Adrenal gland (tissue), 19 donors: ENCODE measurements at places on chromosomes 1 and 21. TPM values are rescaled to one million over a fixed set of nuclear protein-coding genes. Genes with fewer than 3 reads are reported as not detected.

IRF6 gene
- total RNA-seq, result 35.9 TPM

S100A7A gene
- not detected for total RNA-seq

LRRIQ3 gene
- total RNA-seq, result 6.2 TPM

IL19 gene
- not detected for total RNA-seq

LCE3D gene
- not detected for total RNA-seq

PBX1 gene
- total RNA-seq, result 144 TPM

ADARB1 gene
- 18.8 TPM for total RNA-seq

S100A8 gene
- total RNA-seq, result 17.1 TPM

RGS13 gene
- total RNA-seq, result not detected

DNA sequence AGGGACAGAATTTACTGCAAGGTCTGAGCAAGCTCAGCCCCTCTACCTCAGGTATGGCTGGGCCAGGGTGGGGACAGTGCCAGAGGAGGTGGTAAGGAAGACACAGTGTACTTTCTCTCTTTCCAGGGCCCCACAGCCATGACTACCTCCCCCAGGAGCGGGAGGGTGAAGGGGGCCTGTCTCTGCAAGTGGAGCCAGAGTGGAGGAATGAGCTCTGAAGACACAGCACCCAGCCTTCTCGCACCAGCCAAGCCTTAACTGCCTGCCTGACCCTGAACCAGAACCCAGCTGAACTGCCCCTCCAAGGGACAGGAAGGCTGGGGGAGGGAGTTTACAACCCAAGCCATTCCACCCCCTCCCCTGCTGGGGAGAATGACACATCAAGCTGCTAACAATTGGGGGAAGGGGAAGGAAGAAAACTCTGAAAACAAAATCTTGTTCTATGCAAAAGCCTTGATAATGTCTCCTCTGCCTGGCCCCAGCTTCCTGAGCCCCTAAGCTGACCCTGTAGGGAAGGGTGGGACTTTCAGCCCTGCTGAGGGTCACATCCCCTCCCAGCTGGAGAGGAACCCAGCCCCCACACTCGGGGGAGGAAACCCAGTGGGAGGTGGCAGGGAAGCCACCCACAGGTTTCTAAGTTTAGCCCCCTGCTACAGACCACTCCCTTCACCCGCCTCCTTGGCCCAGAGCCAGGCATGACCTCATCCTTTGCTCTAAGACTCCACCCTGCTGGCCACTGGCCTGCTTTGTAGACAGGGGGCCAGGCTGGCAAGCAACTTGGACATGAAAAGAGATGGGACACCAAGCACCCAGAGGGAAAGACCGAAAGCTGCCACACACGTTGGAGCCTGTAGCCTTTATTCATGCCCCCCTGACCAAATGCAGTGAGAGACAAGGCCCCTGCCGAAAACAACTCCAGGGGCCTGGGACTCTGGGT is 6.4 kb downstream of the RHOC start:
- no peaks in the 10 kb centered on the region for H3K27me3 ChIP-seq
- H3K36me3 ChIP-seq, result no peaks in the 10 kb centered on the region
- peak; percentile 97 for DNase-seq
- H3K4me1 ChIP-seq, result peaks cover 42% of the 10 kb centered on the region
- H3K4me3 ChIP-seq, result no peak overlapping the region

DNA sequence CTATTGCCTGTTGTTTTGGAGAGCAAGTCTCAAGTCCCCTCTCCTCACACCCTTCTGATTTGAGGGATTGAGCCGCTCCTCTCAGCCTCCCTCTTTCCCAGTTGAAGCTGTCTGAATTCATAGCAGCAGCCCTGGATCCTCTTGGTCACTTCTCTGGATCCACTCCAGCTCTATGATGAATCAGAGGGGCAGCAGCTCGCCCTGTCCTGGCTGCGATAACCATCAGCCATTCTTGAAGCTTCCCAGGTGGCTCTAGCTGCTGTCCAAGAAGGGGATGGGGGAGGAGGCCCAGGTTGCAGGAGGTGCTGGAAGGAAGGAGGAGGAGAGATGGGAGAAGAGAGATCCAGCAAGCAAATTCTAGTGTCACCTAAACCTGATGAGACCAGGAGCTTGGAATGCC is 31.3 kb downstream of the WNT4 start:
- H3K4me3 ChIP-seq, result no peak overlapping the region
- no peaks in the 10 kb centered on the region for H3K36me3 ChIP-seq
- H3K27me3 ChIP-seq, result no peaks in the 10 kb centered on the region
- no peak overlapping the region for H3K27ac ChIP-seq
- H3K4me1 ChIP-seq, result peaks cover 14% of the 10 kb centered on the region

GRCh38 chr21:41731081-41731480 is 35.8 kb downstream of the RIPK4 start:
- no peak overlapping the region for H3K27ac ChIP-seq
- H3K4me1 ChIP-seq, result no peaks in the 10 kb centered on the region
- H3K4me3 ChIP-seq, result no peak overlapping the region
- H3K27me3 ChIP-seq, result peaks cover 18% of the 10 kb centered on the region
- no peak for DNase-seq

GRCh38 chr1:228146417-228147150 is 3.1 kb upstream of the GJC2 start:
- no peaks in the 10 kb centered on the region for H3K36me3 ChIP-seq
- DNase-seq, result no peak
- H3K4me1 ChIP-seq, result peaks cover 8% of the 10 kb centered on the region

DNA sequence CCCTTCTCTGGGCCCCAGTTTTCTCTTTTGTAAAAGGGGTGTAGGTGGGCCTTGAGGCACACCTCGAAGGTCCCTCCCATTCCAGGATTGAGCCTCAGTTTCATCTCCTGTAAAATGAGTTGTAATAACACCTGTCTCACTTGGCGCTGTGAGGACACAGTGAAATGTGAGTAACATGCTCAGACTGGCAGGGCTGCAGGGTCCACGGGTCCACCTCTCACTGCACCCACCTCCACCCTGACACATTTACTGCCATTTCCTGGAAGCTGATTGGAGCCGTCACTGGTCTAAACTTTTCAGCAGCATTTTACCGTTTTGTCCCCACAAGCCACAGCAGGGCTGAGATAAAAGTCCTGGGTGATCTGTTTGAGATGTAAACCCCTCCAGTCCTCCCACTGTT is 398.0 kb downstream of the PTPRU start:
- no peak overlapping the region for H3K27ac ChIP-seq
- DNase-seq, result no peak
- H3K4me1 ChIP-seq, result no peaks in the 10 kb centered on the region
- H3K36me3 ChIP-seq, result no peaks in the 10 kb centered on the region
- H3K4me3 ChIP-seq, result no peak overlapping the region
- H3K27me3 ChIP-seq, result peaks cover 4% of the 10 kb centered on the region

- no peaks in the 10 kb centered on the region for H3K36me3 ChIP-seq
- H3K4me3 ChIP-seq, result no peak overlapping the region
- H3K4me1 ChIP-seq, result no peaks in the 10 kb centered on the region
- no peak for DNase-seq
These were observed 7.1 kb upstream of the DDI2 start for GRCh38 chr1:15610167-15610566.

DNA sequence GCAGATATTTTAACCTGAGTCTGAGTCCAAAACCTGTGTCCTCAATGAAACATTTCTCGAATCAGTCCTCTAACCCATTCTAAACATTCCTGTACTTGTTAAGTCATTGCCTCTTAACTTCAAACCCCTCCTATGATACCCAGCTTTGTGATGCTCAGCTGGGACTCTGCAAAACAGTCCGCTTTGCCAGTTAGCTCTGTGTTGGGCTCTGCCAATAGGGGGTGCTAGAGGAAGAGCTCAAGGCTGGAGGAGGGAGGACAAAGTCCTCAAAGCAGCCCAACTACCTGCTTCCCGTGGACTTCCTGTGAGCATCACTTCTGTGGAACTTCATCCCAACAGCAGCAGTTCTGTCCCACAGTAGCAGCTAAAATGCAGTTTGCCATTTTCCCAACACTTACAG is 38.1 kb upstream of the SYT14 start:
- DNase-seq, result no peak
- no peak overlapping the region for H3K27ac ChIP-seq
- H3K36me3 ChIP-seq, result no peaks in the 10 kb centered on the region
- H3K4me1 ChIP-seq, result no peaks in the 10 kb centered on the region

DNA sequence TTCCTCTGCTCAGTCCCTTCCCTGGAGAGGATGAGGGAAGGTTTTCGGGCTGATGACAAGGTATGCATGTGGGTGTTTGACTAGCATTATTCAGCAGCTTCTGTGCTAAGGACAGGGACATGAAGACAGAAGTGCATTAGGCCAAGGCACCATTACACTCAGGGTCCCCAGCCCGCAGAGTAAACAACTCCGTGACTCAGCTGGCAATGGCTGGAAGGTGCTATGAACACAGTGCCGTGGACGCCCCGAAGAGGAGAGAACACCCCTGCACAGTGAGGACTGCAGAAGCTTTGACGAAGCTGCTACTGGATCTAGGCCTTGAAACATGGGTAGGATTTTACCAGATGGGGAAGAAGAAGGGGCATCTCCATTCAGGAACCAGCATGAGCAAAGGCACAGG is 13.7 kb upstream of the EPS8L3 start:
- peak; percentile 51 for DNase-seq
- no peaks in the 10 kb centered on the region for H3K36me3 ChIP-seq
- no peak overlapping the region for H3K4me3 ChIP-seq
- no peak overlapping the region for H3K27ac ChIP-seq
- H3K4me1 ChIP-seq, result peaks cover under 1% of the 10 kb centered on the region

DNA sequence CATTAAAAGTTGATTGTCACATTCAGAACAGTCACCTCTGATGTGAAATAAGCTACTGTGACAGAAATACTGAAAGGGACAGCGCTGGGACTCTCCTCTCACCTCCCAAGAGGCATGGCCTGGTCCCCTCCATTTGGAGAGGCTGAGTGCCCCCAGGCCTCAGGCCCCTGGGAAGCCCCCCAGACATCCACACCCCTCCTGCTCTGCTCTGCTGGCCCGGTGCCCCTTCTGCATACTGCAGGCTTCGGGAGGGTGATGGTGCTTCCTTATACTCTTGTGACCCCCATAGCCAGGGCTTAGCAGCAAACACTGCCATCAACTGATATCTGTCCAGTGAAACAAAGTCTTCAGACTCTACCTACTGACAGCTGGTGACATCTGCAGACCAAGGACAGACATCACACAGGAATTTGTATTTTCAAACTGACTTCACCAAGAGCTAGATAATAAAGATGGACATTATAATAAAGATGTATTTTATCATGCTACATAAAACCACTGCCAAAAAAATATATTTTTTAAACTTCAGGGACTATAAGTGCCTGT is 36.9 kb downstream of the C2CD2 start:
- H3K27me3 ChIP-seq, result no peaks in the 10 kb centered on the region
- no peak for DNase-seq
- peak overlapping the region; percentile 75 for H3K27ac ChIP-seq
- H3K36me3 ChIP-seq, result no peaks in the 10 kb centered on the region
- H3K4me3 ChIP-seq, result no peak overlapping the region
- H3K4me1 ChIP-seq, result peaks cover 12% of the 10 kb centered on the region

DNA sequence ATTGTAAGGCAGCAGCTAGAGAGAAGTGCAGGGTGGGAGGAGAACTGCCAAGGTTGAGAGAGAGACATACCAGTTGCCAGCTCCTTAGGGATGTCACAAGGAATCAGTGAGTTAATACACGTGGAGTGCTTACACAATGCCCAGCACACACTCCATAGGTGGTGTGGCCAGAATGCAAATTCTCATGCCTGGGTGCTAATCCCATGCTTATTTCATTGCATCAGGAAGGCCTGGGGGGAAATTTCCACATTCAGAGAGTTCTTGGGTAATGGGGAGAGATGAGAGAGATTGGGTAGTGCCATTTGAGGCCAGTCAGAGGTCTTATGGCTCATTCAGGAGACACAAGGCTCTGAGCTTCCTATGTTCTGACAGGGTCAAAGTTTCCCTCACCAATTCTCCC is 38.7 kb downstream of the GJA5 start:
- no peak overlapping the region for H3K4me3 ChIP-seq
- DNase-seq, result no peak
- no peaks in the 10 kb centered on the region for H3K36me3 ChIP-seq
- H3K27ac ChIP-seq, result no peak overlapping the region

DNA sequence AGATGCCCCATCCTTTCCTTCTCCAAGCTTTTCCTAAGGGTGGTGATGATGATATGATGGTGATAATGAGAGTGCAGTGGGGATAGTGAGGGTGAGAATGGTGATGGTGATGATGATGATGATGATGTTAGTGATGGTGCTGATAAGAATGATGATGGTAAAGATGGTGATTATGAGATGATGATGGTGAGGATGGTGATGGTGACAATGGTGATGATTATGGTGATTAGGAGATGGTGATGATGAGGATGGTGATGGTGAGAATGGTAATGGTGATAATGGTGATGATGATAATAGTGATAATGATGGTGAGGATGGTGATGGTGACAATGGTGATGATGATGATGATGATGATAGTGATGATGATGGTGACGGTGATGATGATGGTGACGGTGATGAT is 4.0 kb downstream of the BSND start:
- H3K4me3 ChIP-seq, result no peak overlapping the region
- H3K27ac ChIP-seq, result no peak overlapping the region
- DNase-seq, result no peak
- peaks cover 4% of the 10 kb centered on the region for H3K27me3 ChIP-seq
- H3K4me1 ChIP-seq, result no peaks in the 10 kb centered on the region

GRCh38 chr1:6948861-6949260 is 163.6 kb downstream of the CAMTA1 start:
- peaks cover 4% of the 10 kb centered on the region for H3K4me1 ChIP-seq
- H3K27ac ChIP-seq, result no peak overlapping the region
- no peaks in the 10 kb centered on the region for H3K36me3 ChIP-seq
- no peak overlapping the region for H3K4me3 ChIP-seq
- no peaks in the 10 kb centered on the region for H3K27me3 ChIP-seq

GRCh38 chr1:220768126-220768601 is 18.5 kb upstream of the MTARC1 start:
- H3K27me3 ChIP-seq, result no peaks in the 10 kb centered on the region
- no peak overlapping the region for H3K27ac ChIP-seq
- H3K4me1 ChIP-seq, result no peaks in the 10 kb centered on the region
- H3K36me3 ChIP-seq, result peaks cover 21% of the 10 kb centered on the region
- H3K4me3 ChIP-seq, result no peak overlapping the region

DNA sequence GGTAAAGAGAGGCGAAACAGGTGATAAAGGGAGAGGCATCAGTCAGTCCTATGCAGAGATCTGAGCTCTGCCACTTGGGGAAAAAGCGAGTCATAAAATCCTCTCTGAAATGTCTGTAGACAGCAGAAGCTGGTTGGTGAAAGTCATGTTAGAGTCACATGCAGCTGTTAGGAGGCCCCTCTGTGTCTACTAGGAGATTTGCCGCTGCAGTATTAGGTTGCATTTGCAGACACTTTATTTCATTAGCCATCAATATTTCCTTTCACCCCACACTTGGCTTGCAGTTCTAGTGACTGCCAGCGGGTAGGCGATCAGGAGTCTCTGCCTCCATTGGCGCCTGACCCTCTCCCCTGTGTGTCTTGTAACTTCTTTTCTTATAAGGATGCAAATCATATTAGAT is 16.2 kb downstream of the ATP1A4 start:
- H3K4me3 ChIP-seq, result no peak overlapping the region
- H3K36me3 ChIP-seq, result no peaks in the 10 kb centered on the region
- DNase-seq, result no peak
- H3K27me3 ChIP-seq, result peaks cover 4% of the 10 kb centered on the region

DNA sequence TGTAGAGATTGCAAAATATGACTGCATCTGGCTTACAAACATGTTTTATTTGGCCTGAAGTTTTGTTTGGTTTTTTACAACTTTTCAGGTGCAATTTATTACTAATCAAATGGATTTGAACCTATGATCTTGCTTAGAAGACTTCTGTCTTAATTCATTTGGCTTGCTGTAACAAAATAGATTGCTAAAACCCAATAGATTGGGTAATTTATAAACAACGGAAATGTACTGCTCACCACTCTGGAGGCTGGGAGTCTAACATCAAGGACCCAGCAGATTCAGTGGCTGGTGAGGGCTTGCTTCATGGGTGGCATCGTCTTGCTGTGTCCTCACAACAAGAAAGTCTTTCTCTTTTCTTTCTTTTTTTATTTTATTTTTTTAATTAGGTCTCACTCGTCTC is 72.9 kb downstream of the LBR start:
- H3K27me3 ChIP-seq, result no peaks in the 10 kb centered on the region
- H3K4me1 ChIP-seq, result no peaks in the 10 kb centered on the region
- no peak overlapping the region for H3K4me3 ChIP-seq
- no peak for DNase-seq
- H3K27ac ChIP-seq, result no peak overlapping the region
- no peaks in the 10 kb centered on the region for H3K36me3 ChIP-seq
